ENCODE measurements at places on chromosomes 3 and 15. TPM values are rescaled to one million over a fixed set of nuclear protein-coding genes. Genes with fewer than 3 reads are reported as not detected.

GRCh38 chr15:27438403-27439375, 467.7 kb downstream of the GABRG3 start:
- no peaks in the 10 kb centered on the region for H3K27me3 ChIP-seq
- no peak for DNase-seq
- no peaks in the 10 kb centered on the region for H3K36me3 ChIP-seq
- no peak overlapping the region for H3K27ac ChIP-seq

DNA sequence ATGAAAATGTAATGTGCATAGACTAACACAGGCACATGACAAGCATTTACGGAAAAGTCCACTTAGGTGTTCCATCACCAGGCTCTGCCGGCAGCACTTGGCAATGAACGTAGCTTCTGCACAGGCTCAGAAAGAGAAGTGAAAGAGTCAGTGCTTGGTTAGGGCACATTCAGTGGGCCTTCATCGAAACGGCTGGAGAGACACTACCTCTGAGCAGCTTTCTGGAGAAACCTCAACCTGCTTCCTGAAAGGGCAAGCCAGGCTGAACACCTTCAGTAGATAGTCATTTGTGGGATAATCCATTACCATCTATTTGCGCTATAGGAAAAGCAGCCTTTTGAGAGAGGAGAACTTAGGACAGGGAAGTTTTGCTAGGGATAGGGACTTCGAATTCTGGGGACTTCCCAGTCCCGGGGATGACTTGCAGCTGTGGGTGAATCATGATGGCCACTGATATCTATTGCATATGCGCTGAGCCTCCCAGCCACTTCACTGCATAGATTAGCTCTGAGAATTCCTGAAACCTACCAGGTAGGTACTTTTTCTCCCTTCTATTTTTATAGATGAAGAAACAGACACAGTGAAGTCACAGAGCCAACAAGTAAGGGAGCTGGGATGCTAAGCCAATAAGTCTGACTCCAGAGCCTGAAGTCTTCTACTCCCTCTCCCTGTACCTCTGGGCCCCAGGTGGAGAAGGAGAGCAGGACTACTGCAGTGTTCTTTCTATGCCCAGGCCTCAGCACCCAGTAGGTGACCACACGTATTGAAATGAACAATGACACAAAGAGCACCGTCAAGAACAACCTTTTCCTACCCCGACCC, 4.2 kb upstream of the SH2D7 start:
- H3K27me3 ChIP-seq = no peaks in the 10 kb centered on the region
- H3K4me3 ChIP-seq = no peak overlapping the region
- peaks cover 40% of the 10 kb centered on the region for H3K4me1 ChIP-seq
- no peak for DNase-seq
- no peaks in the 10 kb centered on the region for H3K36me3 ChIP-seq

DNA sequence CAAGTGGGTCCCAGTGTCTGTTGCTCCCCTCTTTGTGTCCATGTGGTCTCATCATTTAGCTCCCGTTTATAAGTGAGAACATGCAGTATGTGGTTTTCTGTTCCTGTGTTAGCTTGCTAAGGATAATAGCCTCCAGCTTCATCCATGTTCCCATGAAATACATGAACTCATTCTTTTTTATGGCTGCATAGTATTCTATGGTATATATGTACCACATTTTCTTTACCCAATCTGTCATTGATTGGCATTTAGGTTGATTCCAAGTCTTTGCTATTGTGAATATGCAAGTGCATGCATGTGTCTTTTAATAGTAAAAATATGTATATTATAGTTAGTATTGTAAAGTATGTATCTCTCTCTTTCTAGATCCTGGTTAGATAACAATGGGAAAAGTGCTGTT, 53.9 kb downstream of the TCAIM start:
- no peaks in the 10 kb centered on the region for H3K27me3 ChIP-seq
- H3K36me3 ChIP-seq = peaks cover 7% of the 10 kb centered on the region
- no peak for DNase-seq
- H3K27ac ChIP-seq = no peak overlapping the region
- no peak overlapping the region for H3K4me3 ChIP-seq
- no peaks in the 10 kb centered on the region for H3K4me1 ChIP-seq

- DNase-seq = no peak
- no peaks in the 10 kb centered on the region for H3K36me3 ChIP-seq
- peaks cover 20% of the 10 kb centered on the region for H3K4me1 ChIP-seq
- H3K4me3 ChIP-seq = no peak overlapping the region
- H3K27me3 ChIP-seq = peaks cover 3% of the 10 kb centered on the region
Measured at GRCh38 chr3:46538803-46539442, 27.2 kb downstream of the LRRC2 start.

DNA sequence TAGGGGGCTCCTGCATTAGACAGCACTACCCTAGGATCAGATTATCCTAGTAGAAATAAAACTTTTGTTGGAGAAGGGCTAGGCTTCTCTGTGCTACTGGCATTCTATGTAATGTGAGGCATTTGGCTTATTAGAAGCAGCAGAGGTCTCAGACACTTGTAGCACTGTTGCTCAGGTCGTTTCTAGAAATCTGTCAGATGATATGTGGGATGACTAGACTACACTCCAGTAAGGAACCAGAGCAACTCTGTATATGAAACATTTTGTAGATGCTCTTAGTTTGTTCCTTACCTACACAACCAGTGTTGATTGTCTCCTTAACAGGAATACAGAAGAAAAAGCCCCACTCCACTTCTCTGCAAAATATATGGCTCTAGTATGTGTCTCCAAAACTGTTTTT, 21.9 kb upstream of the FBXL22 start:
- peaks cover 8% of the 10 kb centered on the region for H3K36me3 ChIP-seq
- no peaks in the 10 kb centered on the region for H3K27me3 ChIP-seq
- DNase-seq = no peak

GRCh38 chr3:114498539-114499370, 204.9 kb downstream of the TIGIT start:
- H3K36me3 ChIP-seq = peaks cover 1% of the 10 kb centered on the region
- no peak for DNase-seq
- no peak overlapping the region for H3K4me3 ChIP-seq
- peak overlapping the region; percentile 22 for H3K27ac ChIP-seq

DNA sequence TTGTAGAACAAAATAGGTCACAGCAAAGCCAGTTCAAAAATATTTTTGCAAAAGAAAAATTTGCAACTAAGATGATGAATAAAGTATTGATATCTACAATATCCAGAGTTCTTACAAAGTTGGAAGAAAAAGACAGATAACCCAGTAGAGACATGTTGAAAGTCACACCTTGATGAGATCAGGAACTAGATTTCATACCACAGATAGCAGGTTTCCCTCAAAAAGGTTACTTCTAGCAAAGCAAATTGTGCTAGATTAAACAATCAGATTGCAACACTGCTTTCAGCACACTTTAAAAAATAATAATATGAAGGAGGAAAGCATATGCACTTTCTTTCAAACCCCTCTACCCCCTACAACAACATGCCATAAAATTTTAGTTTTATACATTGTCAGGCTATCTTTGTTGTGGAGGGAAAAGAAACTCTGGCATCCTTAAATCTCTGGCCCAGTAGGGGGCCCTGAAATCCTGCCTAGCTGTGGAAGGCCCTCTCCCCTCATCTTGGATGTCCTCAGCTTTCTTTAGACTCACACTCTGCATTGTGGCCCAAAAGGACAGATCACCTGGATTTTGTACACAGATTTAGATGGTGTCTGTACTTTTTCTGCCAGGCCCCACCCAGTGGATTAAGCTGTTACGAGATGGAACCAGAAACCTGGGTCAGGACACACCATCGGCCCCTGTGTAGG, 50.9 kb downstream of the CCR3 start:
- no peak overlapping the region for H3K27ac ChIP-seq
- peaks cover 14% of the 10 kb centered on the region for H3K27me3 ChIP-seq
- no peak overlapping the region for H3K4me3 ChIP-seq
- no peaks in the 10 kb centered on the region for H3K36me3 ChIP-seq
- DNase-seq = no peak

DNA sequence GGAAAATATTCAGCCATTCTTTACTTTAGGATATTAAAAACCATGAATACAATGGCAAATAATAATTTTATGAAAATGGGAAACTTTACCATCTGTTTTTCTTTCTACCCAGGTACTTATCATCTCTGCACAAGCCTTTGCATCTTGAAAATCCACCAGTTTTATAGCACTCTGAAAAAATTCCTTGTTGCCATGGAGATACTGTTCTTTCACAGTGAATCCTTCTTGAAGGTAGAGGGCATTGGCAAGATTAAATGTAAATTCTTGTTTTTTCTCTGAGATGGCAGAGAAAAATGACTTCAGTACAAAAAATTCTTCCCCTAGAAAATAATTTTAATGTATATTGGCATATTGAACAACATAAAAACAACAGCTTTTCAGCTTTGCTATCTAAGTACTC, 6.9 kb downstream of the SERPINI2 start:
- H3K27ac ChIP-seq = no peak overlapping the region
- peaks cover 15% of the 10 kb centered on the region for H3K27me3 ChIP-seq
- no peak for DNase-seq

- no peaks in the 10 kb centered on the region for H3K36me3 ChIP-seq
- no peaks in the 10 kb centered on the region for H3K4me1 ChIP-seq
- no peak overlapping the region for H3K4me3 ChIP-seq
- no peak overlapping the region for H3K27ac ChIP-seq
- H3K27me3 ChIP-seq = peaks cover 25% of the 10 kb centered on the region
Measured at GRCh38 chr3:52783211-52783555, 5.8 kb downstream of the ITIH1 start.

- peaks cover 20% of the 10 kb centered on the region for H3K36me3 ChIP-seq
- no peaks in the 10 kb centered on the region for H3K27me3 ChIP-seq
- no peak for DNase-seq
- peaks cover 9% of the 10 kb centered on the region for H3K4me1 ChIP-seq
- no peak overlapping the region for H3K27ac ChIP-seq
- H3K4me3 ChIP-seq = no peak overlapping the region
Measured at GRCh38 chr3:123568034-123568433, 16.8 kb downstream of the HACD2 start.

DNA sequence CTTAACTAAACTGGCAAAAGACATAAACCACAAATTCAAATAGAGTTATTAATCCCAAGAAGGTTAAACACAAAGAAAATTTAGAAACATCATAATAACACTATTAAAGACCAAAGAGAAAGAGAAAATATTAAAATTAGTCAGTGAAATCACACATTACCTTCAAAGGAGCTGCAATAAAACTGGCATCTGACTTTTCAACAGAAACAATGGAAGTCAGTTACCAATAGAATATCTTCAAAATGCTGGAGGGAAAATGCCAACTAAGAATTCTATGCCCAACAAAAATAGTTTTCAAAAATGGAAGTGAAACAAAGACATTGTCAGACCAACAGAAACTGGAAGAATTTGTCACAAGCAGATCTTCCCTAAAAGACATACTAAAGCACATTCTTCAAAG, 68.7 kb upstream of the RNF7 start:
- H3K27me3 ChIP-seq = peaks cover 9% of the 10 kb centered on the region
- H3K36me3 ChIP-seq = peaks cover 8% of the 10 kb centered on the region
- no peak overlapping the region for H3K27ac ChIP-seq
- H3K4me3 ChIP-seq = no peak overlapping the region
- no peaks in the 10 kb centered on the region for H3K4me1 ChIP-seq

- no peak overlapping the region for H3K27ac ChIP-seq
- peaks cover 54% of the 10 kb centered on the region for H3K27me3 ChIP-seq
- peaks cover 8% of the 10 kb centered on the region for H3K4me1 ChIP-seq
- no peak overlapping the region for H3K4me3 ChIP-seq
Measured at GRCh38 chr15:89494941-89495637, 1.3 kb downstream of the RHCG start.

- peaks cover 10% of the 10 kb centered on the region for H3K4me1 ChIP-seq
- peaks cover 14% of the 10 kb centered on the region for H3K27me3 ChIP-seq
- DNase-seq = no peak
- H3K27ac ChIP-seq = no peak overlapping the region
- H3K4me3 ChIP-seq = no peak overlapping the region
- H3K36me3 ChIP-seq = no peaks in the 10 kb centered on the region
Measured at GRCh38 chr15:66270932-66271331, 17.4 kb upstream of the MEGF11 start.

GRCh38 chr3:71103430-71103921, 480.1 kb downstream of the FOXP1 start:
- H3K27ac ChIP-seq = peak overlapping the region; percentile 97
- H3K4me1 ChIP-seq = peaks cover 89% of the 10 kb centered on the region
- H3K4me3 ChIP-seq = peak overlapping the region; percentile 27
- peaks cover 2% of the 10 kb centered on the region for H3K36me3 ChIP-seq
- no peaks in the 10 kb centered on the region for H3K27me3 ChIP-seq

- H3K4me1 ChIP-seq = no peaks in the 10 kb centered on the region
- DNase-seq = no peak
- H3K36me3 ChIP-seq = no peaks in the 10 kb centered on the region
- H3K4me3 ChIP-seq = no peak overlapping the region
- H3K27ac ChIP-seq = no peak overlapping the region
Measured at GRCh38 chr3:182198345-182198744, 486.6 kb downstream of the SOX2 start.

- no peak overlapping the region for H3K27ac ChIP-seq
- H3K36me3 ChIP-seq = no peaks in the 10 kb centered on the region
- no peak overlapping the region for H3K4me3 ChIP-seq
Measured at GRCh38 chr15:31035610-31036009, 44.2 kb upstream of the MTMR10 start.

- peaks cover 33% of the 10 kb centered on the region for H3K4me1 ChIP-seq
- no peaks in the 10 kb centered on the region for H3K36me3 ChIP-seq
- no peak overlapping the region for H3K4me3 ChIP-seq
- H3K27ac ChIP-seq = no peak overlapping the region
- DNase-seq = no peak
Measured at GRCh38 chr15:50854601-50855490, 53.6 kb upstream of the AP4E1 start.

DNA sequence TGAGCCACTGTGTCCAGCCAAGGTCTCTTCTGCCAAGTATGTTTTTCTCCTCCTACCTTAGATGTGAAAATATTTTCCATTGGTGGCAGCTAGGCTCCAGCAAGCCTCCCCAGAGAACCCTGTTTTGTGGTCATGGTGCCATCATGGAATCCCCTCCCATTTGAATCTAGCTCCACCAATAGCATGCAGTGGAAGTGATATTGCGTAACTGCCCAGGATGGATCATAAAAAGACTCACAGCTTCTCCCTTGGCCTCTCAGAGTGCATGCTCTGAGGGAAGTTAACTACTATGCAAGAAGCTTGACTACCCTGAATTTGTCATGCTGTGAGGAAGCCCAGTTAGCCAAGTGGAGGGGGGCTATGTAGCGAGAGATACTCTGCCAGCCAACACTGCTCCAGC, 27.5 kb downstream of the CRYGS start:
- DNase-seq = no peak
- no peak overlapping the region for H3K4me3 ChIP-seq

The CAPN3 gene
- total RNA-seq = 3.3 TPM

The HESX1 gene
- 1.7 TPM for total RNA-seq

The AMOTL2 gene
- total RNA-seq = 256 TPM

The C15orf62 gene
- total RNA-seq = 0.12 TPM

The UBAP1L gene
- total RNA-seq = 2.5 TPM

The SLC27A2 gene
- not detected for total RNA-seq

The CAMK2N2 gene
- 3.9 TPM for total RNA-seq

The IL5RA gene
- not detected for total RNA-seq

The COMMD2 gene
- 61.7 TPM for total RNA-seq

The ZNF860 gene
- total RNA-seq = 1.5 TPM

The PML gene
- total RNA-seq = 38.8 TPM

The HIGD2B gene
- not detected for total RNA-seq
